Renal cortex interstitium (tissue), 15 donors: ENCODE measurements at places on chromosomes 7 and 10.

DNA sequence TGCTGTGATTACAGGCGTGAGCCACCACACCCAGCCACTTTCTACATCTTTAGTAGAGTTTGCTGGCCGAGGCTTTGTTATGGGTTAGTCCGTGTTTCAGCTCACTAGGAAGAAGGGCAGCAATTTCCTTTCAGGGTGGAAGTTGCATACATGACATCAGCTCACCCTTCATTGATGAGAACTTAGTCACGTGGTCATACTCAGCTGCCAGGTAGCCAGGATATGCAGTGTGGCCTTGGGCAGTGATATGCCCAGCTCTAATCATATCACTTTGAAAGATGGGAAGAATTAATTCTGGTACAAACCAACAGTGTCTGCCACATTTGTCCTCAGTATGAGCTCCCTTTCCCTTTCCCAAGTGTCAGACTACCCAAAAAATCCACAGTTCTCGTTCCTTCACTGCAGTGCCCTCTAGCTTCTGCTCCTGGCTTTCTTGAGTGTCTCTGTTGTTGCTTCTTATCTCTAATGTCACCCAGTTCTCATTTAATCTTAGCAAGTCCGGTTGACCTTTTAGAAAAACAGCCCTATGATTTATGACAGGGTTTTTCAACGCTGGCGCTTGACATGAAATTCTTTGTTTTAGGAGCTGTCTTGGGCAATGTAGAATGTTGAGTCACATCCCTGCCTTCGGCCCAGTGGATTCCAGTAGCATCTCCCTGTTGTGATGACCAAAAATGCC is 108.7 kb upstream of the ITGB1 start:
- no peak for DNase-seq

DNA sequence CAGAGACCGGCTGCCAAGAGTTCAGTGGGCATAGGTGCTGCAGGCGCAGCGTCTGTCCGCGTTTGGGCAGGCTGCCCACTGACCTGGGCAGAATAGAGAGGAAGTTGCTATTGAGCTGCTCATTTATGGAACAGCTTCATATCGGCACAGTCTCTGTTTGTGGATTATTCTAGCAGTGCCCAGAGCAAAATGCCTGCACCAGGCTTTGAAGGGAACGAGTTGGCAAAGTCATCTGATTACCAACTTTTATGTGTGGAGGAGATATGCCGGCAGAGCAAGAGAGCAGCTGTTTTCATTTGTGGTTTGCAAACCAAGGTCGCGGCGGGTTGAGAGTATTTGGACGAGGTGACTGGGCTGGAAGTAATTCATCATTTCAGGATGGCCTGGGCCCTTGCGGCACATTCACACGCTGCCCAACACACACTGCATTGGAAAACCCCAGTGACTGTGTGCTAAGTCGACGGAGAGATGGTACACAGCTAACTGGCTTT is 228.5 kb downstream of the TCERG1L start:
- DNase-seq, result no peak

DNA sequence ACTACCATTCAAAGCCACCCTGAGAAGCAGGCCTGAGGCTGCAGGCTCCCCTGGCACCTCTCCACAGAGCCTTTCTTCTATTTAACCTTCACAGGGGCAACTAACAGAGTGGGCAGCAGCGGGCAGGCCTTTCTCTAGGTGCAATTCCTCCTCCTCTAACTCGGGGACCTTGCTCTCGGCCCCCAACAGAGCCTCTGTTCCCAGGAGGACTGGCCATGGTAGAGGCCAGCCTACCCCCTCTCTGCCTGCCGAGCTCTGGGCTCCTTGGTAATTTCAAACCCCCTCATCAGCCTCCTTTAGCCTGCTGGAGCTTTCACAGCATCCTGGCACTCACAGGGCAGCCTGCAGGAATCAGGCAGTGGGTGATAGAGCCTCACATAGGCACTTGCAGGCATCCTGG is 920.8 kb upstream of the ZNF722 start:
- DNase-seq, result no peak

DNA sequence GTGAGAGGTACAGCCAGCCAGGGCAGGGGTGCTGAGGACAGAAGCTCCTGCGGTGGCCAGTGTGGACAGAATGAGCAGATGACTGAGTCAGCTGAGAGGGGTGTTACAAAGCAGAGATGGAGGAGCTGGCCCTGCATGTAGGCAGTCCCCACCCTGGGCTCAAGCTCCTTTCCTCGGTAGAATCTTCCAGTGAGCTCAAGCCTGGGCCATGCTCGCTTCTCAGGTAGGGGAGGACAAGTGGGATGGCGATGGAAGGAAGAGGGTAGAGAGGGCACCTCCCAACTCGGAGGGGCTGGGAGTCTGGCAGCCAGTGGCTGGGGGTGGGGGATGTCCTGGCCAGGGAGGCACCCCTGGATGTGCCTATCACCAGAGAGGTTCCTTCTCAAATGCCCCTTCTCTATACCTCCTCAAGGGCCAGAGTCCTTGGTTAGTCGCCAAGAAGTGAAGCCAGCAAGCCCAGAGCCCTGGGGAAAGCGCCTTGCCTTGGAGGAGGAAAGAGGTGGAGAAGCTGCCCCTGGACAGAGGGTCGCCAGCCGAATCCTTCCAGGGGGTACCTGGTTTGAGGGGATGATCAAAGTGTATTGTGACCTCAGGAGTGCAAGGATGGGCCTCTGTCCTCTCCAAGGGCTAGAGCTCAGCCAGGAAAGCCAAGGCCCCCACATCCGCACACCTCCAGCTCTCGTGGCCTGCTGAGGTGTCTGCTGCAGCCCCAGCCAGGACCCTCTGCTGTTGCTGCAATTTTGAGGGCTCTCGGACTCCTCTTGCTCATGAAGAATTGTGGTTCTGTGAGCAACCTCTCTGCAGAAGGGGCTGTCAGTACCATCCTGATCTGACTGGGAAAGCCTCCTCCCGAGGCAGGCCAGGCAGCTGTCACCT is 88.6 kb upstream of the MACROH2A2 start:
- DNase-seq, result no peak

DNA sequence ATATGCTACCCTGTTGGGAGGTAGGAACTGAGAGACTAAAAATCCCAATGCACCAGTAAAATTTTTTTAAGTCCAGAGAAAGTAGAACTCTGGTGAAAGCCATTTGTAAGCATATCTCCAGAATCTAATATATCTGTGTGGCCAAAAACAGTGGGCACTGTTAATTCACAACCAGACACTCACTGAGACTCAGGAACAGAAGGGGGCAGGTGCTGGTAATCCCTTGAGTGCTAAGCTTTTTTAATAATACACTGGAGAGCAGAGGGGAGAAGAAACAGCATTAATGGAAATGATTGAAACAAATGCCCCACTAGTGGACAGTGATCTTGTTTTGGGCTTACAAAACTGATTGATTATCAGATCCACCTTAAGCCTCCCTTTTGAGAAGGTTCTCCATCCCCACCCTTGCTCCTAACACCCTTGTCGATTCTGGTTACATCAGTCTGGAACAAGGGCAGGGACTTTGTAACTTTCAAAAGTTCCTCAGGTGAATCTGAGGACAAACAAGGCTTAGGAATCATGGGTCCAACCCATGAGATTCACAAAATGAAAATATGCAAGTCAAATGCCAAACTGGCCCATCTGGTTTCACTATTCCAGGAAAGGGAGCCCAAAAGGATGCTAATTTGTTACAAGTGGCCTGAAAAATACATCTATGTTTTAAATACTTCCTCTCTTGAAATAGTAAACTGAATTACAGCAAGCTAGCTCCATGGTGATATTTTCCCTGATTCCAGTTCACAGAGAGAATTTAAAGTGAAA is 29.7 kb downstream of the PLXNA4 start:
- DNase-seq, result no peak

- DNase-seq, result no peak
Observed at GRCh38 chr7:853366-854117, 21.3 kb downstream of the SUN1 start.

DNA sequence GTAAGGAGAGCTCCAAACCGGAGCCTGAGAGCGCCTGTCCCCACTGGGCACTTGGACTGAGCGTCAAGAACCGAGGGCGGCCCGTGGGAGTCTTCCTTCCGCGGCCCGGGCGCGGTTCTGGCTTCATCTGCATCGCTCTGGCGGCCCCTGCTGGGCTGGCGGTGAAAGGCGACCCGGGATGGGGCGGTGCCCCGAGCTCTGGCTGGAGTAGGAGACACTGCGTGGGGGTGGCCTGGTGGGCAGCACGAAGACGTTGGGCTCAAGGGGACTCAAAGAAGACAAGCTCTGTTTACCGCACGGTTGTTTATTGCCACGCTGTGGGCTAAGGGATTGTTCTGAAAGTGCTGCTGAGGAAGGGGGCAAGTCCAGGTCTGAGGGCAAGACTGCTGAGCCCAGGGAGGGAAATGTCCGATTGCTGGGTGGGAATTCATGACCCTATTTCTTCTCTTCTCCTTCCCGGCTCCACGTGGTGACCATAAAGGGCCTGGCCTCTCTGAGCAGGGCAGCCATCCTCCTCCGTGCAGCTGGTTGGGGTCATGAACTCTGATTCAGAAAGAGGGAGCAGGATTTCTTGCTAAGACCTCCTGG is 29.8 kb downstream of the PLAU start:
- peak; percentile 69 for DNase-seq

GRCh38 chr7:123689250-123689649 is 33.6 kb downstream of the LMOD2 start:
- DNase-seq, result no peak

DNA sequence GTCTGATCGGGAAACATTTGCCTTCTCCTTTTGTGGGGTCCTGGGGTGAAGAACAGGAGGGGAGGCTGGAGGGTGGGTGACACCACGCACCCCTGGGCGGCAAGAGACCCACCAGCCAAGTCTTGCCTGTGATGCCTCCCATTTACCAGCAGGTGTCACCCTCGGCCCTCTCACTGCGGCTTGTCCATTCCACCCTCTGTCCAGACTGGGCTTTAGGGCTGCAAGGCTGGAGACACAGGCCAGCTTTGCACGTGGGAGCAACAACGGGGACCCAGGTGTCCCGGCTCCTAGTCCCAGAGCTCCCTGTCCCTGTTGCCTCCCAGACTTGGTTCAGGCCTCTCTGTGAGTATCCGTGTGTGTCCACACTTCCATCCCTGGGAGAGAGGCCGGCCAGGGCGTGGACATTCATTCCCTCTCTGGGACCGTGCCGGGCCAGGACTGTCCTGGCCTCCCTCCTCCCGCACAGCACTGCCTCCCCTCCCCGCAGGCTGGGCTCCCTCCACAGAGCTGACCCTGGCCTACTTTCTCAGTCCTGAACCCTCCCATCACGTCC is 36.2 kb upstream of the GTF2IRD1 start:
- peak; percentile 58 for DNase-seq

GRCh38 chr10:80070057-80070456 is 8.4 kb upstream of the TMEM254 start:
- DNase-seq, result no peak

GRCh38 chr7:42694894-42695507 is 216.9 kb downstream of the C7orf25 start:
- no peak for DNase-seq

GRCh38 chr10:26478061-26478460 is 39.9 kb downstream of the APBB1IP start:
- no peak for DNase-seq

DNA sequence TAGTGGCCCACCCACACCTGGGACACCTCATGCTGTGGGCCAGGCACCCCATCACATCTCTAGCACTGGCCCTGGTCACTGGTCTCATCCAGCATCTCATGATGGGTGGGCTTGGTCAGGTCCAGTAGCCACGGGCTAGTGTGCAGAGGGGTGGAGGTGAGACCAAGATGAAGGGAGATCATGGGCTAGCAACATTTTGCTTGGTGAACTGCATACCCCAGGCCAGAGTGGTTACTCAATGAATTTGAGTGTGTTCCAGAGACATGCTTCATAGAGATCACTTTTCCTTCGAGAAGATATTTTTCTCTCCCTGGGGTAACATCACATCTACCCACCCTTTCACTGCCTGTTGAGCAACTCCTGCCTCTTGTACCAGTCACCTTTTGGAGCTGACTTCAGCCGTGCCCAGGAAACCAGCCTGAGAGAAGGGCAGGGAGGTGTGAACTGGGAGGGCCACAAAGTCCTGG is 44.2 kb downstream of the MINDY4 start:
- no peak for DNase-seq

DNA sequence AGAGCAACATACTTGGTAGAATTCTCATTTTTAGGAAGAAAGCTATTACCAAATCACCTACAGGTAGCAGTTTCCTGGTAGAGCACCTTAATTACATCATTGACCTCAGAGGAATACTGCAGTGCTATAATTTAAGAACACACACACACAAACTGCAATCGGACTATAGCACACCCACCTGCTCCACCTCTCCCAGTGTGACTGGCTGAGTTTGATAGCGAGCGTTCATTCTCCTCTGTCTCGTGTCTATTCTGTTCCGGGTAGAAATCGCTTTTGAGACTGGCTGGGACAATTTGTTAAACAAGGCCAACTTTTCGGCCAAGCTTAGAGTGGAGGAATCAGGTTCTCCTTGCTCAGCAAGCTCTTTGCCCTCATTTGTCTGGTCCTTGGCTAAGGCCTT is 110.5 kb downstream of the SVIL start:
- DNase-seq, result no peak

DNA sequence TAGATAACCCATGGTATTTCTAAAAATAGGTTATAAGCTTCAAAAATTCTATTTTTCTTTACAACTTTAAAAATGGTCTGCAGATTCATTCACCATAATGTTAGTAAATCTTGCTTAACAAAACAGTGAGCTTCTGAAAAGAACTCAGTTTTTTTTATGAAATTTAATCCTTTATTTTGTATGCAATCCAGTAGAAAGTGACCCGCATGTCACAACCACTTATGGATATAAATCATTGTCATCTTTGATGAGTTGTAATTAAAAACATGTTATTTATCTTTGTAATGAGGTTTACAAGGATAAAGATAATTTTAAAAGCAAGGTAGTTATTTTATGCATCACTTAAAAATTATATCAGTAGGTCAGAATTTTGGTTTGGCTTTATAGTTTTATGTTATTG is 173.5 kb upstream of the SEMA3A start:
- no peak for DNase-seq

DNA sequence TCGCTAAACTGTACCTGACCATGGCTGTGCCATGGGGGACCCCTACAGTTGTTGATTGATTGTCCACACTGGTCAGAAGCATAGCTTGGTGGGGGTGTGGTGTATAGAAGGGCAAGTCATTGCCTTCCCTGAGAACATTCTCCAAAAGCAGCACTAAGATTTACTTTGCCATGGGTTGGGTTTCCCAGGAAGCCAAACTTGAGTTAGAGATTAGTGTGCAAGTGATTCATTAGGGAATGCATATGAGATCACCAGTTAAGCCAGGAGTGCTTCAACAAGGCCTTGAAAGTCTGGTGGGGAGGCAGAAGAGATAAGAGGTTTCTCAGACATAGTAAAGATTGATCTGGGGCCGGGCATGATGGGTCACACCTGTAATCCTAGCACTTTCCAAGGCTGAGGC is 21.4 kb upstream of the TPST1 start:
- DNase-seq, result no peak

DNA sequence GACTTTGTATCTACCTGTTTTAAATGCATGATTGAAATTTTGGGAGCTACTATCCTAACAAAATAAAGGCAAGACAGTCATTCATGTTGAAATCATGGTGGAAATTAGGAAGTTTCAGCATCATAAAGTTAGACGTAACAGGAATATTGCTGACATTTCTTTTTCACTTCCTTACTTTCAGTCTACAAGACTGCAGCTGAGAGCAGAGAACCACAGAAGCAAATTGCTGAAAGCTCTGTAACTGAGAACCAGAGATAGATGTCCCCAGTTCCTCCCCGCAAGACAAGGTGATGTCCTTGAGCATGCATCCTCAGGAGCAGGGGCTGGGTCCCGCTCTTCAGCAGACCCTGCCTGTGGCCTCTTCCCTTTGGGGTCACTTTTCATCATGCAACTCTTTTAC is 466.3 kb upstream of the POM121L12 start:
- no peak for DNase-seq

- DNase-seq, result no peak
Observed at GRCh38 chr7:4832711-4833110, 29.1 kb downstream of the PAPOLB start.

- no peak for DNase-seq
Observed at GRCh38 chr10:132675031-132675740, 110.8 kb downstream of the NKX6-2 start.
